ENCODE measurements at places on chromosomes 12 and 14.
A peak's percentile ranks its signal among the peaks of the same experiment; 100 is the strongest.

DNA sequence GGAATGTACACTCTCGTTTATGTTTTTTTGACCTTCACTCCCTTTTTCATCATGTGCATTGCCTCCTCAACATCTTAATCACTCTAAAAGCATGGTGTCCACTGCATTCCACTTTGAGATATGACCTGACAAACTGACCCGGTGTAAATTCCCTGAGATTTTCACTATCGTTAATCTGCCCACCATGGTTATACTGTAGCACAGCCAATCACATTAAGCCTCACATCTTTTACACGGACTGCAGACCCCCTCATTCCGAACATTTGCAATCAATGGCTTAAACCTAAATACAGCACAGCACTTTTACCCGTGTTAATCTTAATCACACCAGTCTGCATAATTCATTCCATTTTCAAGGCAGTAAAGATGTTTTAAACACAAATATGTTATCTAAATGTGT lies 2.4 kb downstream of the RERG start:
- DNase-seq: no peak

DNA sequence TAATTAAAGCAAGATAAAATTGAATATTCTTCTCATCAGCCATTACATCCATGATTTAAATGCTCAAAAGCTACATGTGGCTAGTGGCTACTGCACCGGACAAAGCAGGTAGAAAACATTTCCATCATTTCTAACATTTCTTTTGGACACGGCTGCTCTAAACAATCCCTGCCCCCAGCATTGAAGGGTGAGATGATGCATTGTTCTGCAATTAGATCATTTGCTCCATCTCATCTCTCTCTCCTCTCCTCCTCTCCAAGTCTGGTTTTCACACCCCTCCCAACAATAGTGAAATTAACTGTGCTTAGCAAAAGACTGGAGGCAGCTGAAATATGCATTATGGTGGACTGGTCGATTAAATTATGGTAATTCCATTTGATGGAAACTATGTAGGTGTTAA lies 288.5 kb downstream of the KSR2 start:
- no peak for DNase-seq

- DNase-seq: peak; percentile 48
Observed at GRCh38 chr12:71158361-71158882, 623 bp upstream of the TSPAN8 start.

GRCh38 chr14:95236221-95236620 lies 78.9 kb upstream of the DICER1 start:
- no peak for DNase-seq

- no peak for DNase-seq
Observed at GRCh38 chr12:3568695-3569094, 77.7 kb downstream of the PRMT8 start.

Data from pons (tissue), 1 donor.